Stomach (tissue), 19 donors: ENCODE measurements at places on chromosomes 12 and 14.

DNA sequence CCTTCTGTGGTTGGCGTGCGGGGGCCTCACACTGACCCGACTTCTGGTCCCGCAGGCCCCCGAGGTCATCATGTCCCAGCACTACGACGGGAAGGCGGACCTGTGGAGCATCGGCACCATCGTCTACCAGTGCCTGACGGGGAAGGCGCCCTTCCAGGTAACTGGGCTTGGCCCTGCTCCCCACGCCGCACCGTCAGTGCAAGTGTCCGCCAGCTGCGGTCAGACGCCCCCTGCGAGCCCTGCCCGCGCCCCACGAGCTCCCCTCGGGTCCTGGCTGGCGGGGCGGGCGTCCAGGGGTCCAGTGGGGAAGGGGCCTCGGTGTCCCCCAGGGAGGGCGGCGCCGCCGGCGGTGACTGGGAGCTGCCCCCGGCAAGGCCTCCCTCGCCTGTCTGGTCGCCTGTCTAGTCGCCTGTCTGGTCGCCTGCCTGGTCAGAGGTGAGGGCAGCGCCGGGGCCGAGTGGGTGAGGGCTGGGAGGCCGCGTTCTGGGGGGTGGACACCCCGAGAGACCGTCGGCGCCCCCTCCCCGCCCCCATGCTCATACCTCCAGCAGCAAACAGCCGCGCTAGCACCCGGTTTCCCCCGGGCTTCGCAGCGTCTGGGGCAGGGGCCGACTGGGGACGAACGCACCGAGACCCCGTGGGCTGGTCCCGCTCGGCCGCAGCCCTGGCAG is 14.8 kb downstream of the ULK1 start:
- no peak for DNase-seq

- DNase-seq = no peak
Observed at GRCh38 chr12:122571821-122572220, 44.8 kb downstream of the KNTC1 start.

DNA sequence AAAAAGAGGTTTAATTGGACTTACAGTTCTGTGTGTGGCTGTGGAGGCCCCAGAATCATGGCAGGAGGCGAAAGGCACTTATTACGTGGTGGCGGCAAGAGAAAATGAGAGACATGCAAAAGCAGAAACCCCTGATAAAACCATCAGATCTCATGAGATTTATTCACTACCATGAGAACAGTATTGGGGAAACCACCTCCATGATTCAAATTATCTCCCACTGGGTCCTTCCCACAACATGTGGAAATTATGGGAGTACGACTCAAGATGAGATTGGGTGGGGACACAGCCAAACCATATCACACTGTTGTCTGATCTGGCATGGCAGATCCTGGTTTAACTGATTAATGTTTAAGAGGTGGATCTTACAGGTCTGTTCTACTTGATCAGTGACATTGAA is 5.6 kb downstream of the DDX47 start:
- DNase-seq = no peak

DNA sequence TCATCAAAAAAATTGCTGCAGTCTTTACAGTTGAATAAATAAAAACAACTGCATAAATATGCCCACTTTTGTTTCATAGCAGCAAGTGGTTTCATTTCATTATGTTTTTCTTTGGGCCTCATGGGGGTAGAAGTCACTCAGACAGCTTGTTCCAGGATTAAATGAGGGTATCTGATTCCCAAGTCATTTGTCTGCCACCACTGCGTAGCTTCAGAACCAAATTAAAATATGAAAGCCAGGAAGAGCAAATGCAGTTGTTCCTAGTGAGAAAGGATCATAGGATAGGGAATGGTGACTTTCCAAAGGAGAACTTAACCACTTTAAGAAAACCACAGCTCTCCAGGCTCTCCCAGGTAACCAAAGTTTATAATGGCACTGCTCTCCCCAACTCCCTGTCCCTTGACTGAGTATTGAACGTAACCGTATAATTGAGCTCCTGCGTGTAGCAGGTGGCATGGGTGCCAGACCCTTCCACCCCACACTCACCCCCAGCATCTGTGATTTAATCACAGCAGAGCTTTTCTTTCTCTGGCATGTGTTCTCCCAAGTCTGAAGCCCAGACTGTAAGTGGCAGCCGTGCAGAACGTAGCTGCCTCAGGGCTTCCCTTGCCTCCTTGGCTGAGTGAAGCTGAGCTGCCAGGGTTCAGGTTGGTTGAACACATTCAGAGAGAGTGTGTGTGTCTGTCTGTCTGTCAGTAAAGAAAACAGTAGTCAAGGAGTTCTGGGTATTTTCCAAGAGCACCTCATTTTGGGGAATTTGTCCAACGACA is 11.3 kb upstream of the KCNH3 start:
- DNase-seq = no peak

DNA sequence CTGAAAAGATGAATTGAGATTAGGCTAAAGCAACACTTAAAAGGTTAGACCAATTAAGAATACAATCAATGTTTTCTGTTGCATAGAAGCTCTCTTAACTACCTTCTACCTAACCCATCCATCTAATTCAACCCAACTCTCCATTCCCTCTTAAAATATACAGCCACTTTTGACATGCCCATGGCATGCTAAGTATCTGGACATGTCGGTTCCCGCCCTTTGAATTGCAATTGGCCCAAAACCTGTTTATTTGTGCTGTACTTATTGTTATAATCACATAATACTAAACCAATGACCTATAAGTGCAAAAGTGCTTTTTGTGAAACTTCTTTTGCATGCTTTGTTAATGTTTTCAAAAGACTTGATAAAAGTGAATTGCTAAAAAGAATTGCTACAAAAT is 37.6 kb upstream of the APPL2 start:
- no peak for DNase-seq

GRCh38 chr14:22793976-22794375 is 21.3 kb downstream of the SLC7A7 start:
- DNase-seq = no peak

DNA sequence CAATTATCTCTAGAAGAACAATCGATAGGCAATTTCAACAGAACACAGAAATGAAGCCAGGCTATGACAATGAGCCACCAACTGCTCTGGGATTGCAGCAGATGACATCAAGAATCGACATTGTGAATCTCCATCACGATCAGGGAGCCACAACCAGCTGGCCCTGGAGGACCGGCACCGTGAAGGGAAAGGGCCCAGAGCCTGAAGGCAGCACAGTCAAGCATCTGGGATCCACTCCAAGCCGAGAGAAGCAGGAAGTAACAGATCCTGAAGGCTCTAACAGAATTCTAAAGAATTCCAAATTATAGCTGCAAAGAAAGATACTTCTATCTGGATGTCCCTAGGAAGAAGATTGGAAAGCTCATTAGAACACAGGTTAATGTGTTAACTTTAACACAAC is 61.0 kb downstream of the LRRC74A start:
- DNase-seq = peak; percentile 63

- no peak for DNase-seq
Observed at GRCh38 chr12:112528521-112528920, 109.8 kb downstream of the PTPN11 start.

- peak; percentile 66 for DNase-seq
Observed at GRCh38 chr14:77459072-77459723, 1.3 kb downstream of the AHSA1 start.

GRCh38 chr14:64747327-64747726 is 43.1 kb downstream of the PLEKHG3 start:
- no peak for DNase-seq

GRCh38 chr12:26389343-26389742 is 194.0 kb downstream of the SSPN start:
- no peak for DNase-seq

- DNase-seq = peak; percentile 27
Observed at GRCh38 chr12:88945051-88945732, 364.9 kb upstream of the KITLG start.

DNA sequence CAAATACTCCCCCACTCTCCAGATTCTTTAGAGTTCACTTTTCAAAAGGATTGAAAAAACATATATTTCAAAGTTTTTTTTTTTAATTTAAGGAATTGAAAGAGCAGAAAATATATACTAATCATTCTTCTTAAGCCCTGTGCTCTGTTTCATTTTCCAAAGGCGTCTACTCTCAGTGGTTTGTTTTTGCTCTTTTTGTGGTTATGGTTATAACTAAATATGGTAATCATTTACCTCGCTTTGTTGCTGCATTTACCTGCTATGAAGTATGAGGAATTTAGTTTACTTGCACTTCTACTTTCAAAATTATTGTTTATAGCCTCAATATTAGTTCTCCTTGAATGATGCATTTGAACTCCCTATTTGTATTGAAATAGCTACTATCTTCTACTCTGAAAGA is 55.9 kb upstream of the LRRK2 start:
- no peak for DNase-seq

- DNase-seq = no peak
Observed at GRCh38 chr12:12367482-12367998, 10.7 kb downstream of the BORCS5 start.

DNA sequence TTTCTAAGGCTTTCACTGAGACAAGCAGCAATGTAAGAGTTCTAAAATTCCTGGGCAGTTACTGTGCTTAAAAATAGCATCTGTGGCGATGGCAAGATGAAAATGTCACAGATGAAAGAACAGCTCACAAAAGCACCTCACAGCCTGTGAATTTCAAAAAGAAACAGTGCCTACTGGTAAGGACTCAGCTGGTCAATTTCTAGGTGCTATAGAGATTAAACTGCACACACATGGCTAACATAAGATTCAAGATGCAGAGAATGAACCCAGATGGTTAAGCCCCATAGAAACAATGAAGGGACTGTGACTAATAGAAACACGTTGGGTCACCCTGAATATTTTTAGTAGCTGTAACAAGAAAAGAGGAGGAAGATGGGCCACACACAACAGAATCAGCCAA is 12.0 kb upstream of the IL26 start:
- DNase-seq = no peak

GRCh38 chr12:12930633-12931219 is 21.2 kb downstream of the GPRC5D start:
- no peak for DNase-seq

GRCh38 chr12:2574355-2574935 is 220.3 kb upstream of the FKBP4 start:
- no peak for DNase-seq

DNA sequence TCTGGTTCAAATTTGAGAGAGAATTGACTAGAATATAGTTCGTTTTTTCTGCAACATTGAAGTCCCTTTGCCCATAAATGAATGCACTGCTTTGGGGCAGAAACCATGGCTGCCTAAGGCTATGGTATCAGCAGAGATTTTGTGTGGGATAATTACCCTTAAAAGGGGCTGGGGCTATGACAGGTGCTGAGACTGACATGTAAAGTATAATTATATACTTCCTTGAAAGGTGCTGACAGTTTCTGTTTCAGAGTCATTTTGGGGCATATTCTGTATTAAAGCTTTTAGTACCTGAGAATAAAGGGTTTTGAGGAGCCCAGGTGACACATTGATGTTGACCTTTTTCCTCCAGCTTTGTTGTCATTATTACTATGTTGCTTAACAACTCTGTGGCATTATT is 150.3 kb upstream of the PTPRQ start:
- no peak for DNase-seq

DNA sequence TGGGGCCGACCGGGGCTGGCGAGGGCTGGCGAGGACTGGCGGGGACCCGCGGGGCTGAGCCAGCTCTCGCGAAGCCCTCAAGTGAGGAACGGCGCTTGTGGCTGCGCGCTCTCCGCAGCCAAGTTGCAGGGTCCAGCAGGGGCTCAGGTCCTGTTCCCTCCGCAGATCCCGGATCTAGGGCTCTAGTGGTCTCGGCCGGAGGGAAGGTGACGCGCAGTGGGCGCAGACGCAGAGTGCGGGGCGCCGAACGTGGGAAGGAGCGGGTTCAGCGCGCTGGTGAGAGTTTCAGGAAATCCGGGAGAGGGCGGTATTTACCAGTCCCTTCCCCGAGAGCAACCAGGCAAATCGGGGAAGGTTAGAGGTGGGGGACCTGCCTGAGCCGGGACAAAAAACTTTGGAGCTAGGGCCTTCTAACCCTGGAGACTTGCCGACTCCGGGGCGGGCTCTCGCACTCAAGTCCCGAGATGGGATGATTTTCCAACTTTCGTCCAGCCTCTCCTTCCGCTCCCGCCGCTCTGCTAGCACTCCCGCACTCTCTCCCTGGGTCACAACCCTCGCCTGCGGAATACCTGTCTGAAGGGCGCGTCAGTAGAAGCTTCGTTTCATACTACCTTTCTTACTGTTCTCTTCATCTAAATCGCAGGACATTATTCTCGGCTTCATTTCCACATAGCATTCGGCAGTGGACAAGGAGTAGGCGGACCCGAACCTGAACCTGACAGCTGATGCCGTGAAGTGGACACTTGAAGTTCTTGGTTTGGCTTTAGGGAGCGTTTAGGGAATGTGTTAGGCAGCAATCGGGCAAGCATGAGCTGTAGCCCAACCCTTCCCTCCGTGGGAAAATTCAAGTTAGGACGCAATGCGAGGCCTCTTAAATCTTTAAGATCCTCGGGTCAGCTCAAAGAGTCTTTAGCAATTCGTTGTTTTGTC is 13.6 kb upstream of the PAX9 start:
- DNase-seq = no peak

DNA sequence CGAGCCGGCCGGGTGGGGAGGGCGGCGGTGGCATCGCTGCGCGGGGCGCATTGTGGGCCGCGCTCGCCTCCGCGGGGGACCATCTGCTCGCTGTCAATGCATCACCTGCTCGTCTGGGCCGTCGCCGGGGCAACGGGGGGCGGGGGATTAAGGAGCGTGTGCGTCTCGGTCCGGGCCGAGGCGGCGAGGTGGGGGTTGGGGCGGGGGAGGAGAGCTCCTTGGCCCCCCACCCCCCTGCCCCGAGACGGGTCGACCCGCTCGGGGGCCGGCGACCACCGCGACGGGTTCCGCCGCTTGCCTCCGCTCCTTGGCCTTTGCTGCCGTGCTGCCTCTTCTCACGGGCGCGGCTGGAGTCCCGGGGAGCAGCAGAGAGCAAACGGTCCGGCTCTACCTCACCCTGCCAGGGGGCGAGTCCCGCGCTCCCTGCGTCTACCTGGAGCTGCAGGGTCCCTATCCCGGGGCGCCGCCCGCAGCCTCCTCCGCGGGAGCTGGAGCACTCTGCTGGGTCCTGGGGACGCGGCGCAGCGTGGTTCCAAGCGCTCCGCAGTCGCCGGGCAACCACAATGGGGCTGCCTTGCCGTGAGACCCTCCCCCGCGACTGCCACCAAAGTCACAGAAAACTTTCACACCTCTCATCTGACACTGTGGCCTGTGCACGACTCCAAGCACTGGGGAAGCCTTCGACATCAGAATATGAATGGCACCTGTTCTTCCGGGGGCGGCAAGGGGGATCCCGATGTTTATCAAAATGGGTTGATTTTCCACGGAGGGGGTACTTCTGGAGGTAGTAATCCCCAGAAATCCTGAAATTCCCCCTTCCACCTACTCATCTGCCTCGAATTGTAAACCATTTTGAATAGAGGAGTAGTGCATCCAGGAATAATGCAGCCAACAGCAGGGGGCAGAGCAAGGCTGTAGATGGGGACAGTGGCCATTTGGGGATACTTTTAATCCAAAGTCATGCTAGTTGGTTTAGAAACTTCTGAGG is at the start of gene C12orf42:
Gene C12orf42 (minus strand): TSS at position 500 of the 988 bp plus-strand sequence. CDS start 17,542 bp downstream, outside the sequence.
- DNase-seq = peak; percentile 31

DNA sequence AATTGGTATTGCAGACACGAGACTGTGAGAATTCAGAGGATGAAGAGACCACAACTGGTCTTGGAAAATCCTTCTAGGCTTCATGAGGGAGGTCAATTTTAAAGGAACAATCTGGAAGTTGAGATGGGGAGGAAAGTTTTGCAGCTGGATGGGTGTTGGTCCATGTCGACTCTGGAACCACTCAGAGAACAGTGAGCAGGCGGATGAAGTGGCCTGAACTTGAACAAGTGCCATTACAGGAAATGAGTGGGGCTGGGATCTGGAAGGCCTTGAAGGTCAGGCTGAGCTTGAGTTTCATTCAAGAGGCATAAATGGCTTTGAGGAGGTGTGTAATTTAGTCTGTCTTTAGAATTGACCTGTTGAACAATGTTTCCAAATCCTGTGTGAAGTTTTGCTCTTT is 140.9 kb downstream of the GALC start:
- DNase-seq = no peak
